Upper lobe of left lung (tissue), 6 donors: ENCODE measurements at places on chromosomes 1 and 21. TPM values are rescaled to one million over a fixed set of nuclear protein-coding genes. Genes with fewer than 3 reads are reported as not detected.
A peak's percentile ranks its signal among the peaks of the same experiment; 100 is the strongest.

DNA sequence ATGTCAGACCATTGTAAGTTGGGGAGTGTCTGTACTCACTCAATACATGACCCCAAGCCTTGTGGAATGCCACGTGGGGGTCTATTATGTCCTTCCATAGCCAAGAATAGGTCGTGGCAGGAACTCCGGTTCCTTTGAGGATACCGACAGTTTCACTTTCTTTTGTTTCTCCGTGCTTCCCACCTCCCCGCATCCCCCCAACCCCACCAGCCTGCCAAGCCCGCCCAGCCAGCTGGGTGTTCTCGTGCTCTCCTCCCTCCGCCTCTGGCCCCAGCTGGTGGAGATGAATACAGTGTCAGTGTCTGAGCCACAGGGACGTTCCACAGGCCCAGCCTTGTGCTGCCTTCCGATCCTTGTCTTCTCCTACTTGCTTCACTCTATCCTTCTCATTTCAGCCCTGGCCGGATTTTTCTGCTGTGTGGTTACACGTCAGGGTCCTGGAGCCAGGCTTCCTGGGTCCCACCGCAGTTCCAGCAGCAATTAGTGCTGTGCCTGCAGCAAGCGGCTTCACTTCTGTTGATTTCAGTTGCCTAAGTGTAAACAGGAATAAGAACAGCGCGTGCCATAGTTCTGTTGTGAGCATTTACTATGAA is 4.1 kb upstream of the AGTRAP start:
- peaks cover 60% of the 10 kb centered on the region for H3K4me1 ChIP-seq
- peak overlapping the region; percentile 41 for H3K4me3 ChIP-seq
- H3K36me3 ChIP-seq, result no peaks in the 10 kb centered on the region
- DNase-seq, result peak; percentile 82
- no peaks in the 10 kb centered on the region for H3K27me3 ChIP-seq

GRCh38 chr1:61337981-61338848 is 255.9 kb downstream of the NFIA start:
- no peaks in the 10 kb centered on the region for H3K36me3 ChIP-seq
- H3K4me3 ChIP-seq, result peak overlapping the region; percentile 25
- H3K27ac ChIP-seq, result peak overlapping the region; percentile 78
- H3K4me1 ChIP-seq, result peaks cover 20% of the 10 kb centered on the region
- no peaks in the 10 kb centered on the region for H3K27me3 ChIP-seq
- DNase-seq, result no peak

DNA sequence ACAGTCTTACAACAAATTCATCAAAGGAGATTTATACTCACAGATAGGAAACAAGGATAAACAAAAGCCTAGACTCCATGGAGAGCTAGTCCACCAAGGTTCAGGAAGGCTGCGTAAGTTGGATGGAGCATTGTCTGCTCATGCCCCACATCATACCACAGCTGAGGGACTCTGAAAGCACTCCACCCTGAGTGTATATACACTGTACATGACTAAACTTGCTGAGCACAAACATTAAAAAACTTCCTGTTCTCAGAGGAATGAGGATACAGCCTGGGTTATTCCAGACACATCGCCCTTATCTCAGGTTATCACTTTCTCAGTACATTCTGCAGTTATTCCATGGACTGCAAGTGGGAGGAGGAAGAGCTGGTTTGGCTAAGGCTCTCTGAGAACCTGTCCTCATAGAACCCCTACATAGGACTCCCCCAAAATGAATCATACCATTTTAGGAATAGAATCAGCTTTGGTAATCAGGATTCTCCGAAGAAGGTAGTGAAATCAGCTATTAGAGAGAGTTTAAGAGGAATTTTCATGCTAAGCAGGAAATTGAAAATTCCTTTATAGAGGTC is 58.0 kb upstream of the PRMT6 start:
- no peak overlapping the region for H3K4me3 ChIP-seq
- H3K36me3 ChIP-seq, result no peaks in the 10 kb centered on the region
- no peaks in the 10 kb centered on the region for H3K27me3 ChIP-seq
- H3K27ac ChIP-seq, result no peak overlapping the region

DNA sequence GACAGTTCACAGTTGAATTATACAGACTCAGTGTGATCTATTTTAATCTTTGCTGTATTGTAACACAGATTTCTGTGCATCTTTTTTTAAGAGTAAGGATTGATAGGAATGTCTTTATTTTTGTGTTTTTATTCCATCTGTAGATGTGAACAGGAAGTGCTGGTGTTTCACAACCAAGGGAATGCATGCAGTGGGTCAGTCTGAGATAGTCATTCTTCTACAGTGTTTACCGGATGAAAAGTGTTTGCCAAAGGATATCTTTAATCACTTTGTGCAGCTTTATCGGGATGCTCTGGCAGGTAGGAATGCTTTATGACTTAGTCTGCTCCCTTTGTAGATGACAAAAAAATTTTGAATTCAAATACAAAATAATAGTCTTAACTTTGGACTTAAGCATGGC is 84.5 kb downstream of the CC2D1B start:
- no peaks in the 10 kb centered on the region for H3K36me3 ChIP-seq
- H3K27ac ChIP-seq, result no peak overlapping the region
- H3K4me3 ChIP-seq, result no peak overlapping the region
- H3K27me3 ChIP-seq, result no peaks in the 10 kb centered on the region
- no peak for DNase-seq

GRCh38 chr1:238950784-238951183 is 435.6 kb upstream of the CHRM3 start:
- no peaks in the 10 kb centered on the region for H3K36me3 ChIP-seq
- no peaks in the 10 kb centered on the region for H3K4me1 ChIP-seq
- no peak overlapping the region for H3K4me3 ChIP-seq
- H3K27me3 ChIP-seq, result no peaks in the 10 kb centered on the region
- no peak for DNase-seq

DNA sequence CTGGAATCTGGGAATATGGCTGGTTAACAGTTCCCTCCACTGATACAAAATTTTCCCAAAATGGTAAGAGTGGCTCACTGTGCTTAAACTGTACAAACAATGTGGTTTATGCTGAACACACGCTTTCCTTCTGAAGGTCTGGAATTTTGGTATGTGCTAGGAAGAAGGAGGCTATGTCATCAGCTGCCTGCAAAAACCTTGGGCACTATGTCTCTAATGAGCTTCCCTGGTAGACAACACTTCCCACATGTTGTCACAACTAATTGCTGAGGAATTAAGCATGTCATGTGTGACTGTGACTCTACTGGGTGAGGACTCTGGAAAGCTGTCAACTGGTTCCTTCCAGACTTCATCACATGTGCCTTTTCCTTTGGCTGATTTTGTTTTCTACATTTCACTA is 29.2 kb downstream of the IPP start:
- no peak overlapping the region for H3K27ac ChIP-seq
- H3K4me1 ChIP-seq, result peaks cover 4% of the 10 kb centered on the region
- H3K4me3 ChIP-seq, result no peak overlapping the region
- no peaks in the 10 kb centered on the region for H3K27me3 ChIP-seq

DNA sequence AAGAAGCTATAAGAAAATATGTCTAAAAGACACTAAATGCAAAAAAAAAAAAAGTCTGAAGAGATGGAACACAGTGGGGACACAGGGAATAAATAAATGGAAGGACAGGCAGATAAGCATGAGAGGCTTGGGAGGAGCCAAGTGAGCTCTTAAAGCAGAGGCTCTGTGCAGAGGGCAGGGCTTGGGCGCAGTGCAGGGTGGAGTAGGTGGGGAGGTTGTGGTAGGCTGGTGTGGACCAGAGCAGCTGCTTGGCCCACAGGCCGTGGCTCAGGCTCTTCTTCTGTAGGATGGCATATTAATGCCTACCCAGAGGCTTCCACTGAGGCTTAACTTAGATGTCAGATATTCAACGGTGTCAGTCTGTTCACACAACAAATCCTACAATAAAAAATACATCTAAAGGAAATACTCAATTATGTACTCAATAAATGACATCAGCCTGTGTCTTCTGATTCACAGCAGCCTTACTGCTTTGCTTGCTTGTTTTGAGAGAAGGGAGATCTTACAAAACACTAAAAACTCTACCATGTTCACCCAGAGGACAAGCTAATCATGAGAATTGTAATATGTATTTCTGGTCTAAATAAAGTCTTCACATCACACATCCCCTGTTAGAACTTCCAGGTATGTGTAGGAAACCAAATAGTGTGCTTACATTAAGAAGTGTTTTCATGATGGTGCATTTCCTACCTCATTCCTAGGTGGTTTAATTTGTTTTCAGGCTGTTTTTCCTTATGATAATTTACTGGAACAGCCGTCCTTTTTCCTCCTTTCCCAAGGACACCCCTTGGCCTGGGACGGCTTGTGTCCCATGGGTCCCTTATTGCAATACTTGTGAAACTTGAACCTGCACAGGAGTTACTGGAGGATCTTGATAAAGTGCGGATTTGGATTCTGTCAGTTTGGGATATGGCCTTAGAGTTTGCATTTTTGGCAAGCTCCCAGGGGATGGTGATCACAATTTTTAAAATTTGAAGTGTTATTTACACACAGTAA is 24.9 kb downstream of the DIP2A start:
- DNase-seq, result no peak
- H3K27ac ChIP-seq, result no peak overlapping the region
- no peaks in the 10 kb centered on the region for H3K27me3 ChIP-seq
- H3K4me3 ChIP-seq, result no peak overlapping the region

- no peak overlapping the region for H3K27ac ChIP-seq
- H3K4me1 ChIP-seq, result peaks cover 11% of the 10 kb centered on the region
- no peak overlapping the region for H3K4me3 ChIP-seq
- DNase-seq, result no peak
- no peaks in the 10 kb centered on the region for H3K36me3 ChIP-seq
These were observed 2.2 kb downstream of the SHISA4 start for GRCh38 chr1:201890806-201891450.

GRCh38 chr1:919271-919872 is 4.4 kb upstream of the SAMD11 start:
- H3K36me3 ChIP-seq, result no peaks in the 10 kb centered on the region
- peak; percentile 83 for DNase-seq
- H3K4me1 ChIP-seq, result peaks cover 19% of the 10 kb centered on the region
- peaks cover 44% of the 10 kb centered on the region for H3K27me3 ChIP-seq
- H3K4me3 ChIP-seq, result no peak overlapping the region

GRCh38 chr1:163085904-163086268 is 16.7 kb downstream of the RGS4 start:
- no peaks in the 10 kb centered on the region for H3K4me1 ChIP-seq
- DNase-seq, result no peak
- H3K36me3 ChIP-seq, result no peaks in the 10 kb centered on the region
- no peaks in the 10 kb centered on the region for H3K27me3 ChIP-seq
- H3K27ac ChIP-seq, result no peak overlapping the region

DNA sequence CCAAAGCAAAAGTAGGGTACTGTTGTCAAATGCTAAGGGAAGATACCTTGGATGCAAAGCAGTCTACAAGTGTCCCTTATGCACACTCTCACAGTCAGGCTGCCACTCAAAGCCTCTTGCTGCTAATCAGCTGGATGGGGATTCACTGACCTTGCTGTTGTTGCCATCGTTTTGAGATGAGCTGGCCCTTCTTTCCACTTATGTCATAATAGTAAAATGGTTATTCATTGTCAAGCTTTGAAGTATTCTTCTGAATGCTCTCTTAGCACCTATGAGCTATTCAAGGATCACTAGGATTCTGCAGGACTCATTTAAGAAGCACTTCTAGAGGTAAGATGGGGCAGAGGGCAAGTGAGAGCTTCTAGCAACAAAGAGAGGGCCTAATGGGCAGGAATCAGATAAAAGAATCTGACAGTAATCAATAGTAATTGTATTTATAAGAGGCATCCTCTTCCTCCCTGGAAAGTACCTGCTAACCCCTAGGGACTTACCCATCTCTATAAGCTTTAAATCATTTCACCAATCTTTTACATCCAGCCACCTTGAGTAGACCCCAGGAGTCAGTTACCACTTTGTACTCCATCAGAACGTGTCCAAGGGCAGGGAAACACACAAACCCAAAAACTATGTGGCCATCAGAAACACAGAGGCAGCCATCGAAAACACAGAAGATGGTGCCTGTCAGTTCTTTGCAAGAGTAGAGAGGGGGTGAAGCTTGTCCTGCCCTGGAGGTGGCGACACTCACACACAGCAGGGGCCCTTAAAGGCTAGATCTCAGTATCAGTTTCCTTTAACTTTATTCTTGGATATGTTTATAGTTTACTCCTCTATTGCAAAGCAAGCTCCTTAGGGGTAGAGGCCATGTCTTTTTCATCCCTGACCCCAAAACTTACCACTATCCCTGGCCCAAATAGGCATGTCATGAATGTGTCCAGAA is 103.7 kb upstream of the NFIA start:
- no peak for DNase-seq
- no peaks in the 10 kb centered on the region for H3K36me3 ChIP-seq
- H3K4me3 ChIP-seq, result no peak overlapping the region
- H3K27me3 ChIP-seq, result no peaks in the 10 kb centered on the region

DNA sequence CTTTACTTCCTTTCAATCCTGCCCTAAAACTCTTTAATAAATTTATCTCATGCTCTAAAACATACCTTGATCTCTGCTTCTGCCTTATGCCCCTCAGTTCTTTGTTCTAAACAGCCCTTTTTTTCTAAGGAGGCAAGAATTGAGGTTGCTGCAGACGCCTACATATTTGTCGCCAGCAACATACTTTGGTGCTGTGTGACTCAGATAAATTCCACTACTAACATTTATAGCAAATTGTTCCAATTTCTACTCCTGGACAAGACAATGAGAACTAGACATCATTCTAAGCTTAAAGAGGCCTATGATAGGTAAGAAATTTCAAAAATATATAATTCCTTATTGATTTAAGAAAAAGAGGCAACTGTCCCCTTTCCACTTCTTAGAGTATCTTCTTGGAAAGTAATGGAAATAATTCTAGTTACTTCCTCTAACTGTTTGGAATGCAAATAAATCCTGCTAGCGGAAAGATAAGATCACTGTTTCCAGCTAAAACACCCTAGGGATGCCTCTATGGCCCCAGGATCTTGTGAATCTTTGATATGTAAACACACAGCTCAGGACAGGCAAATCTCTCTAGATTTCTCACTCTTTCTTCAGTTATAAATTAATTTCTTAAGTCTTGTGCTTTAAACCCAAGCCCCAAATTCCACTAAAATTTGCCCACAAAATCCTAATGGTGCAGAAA is 869.1 kb downstream of the KCNT2 start:
- no peak overlapping the region for H3K27ac ChIP-seq
- no peak overlapping the region for H3K4me3 ChIP-seq
- DNase-seq, result no peak
- H3K36me3 ChIP-seq, result no peaks in the 10 kb centered on the region

GRCh38 chr1:47409311-47410067 is 6.6 kb upstream of the FOXE3 start:
- no peaks in the 10 kb centered on the region for H3K36me3 ChIP-seq
- H3K4me3 ChIP-seq, result no peak overlapping the region
- H3K4me1 ChIP-seq, result no peaks in the 10 kb centered on the region
- H3K27me3 ChIP-seq, result no peaks in the 10 kb centered on the region

Gene PRKCZ
- total RNA-seq, result 139 TPM

Gene FCRL2
- 0.46 TPM for total RNA-seq

Gene MIER1
- 56.4 TPM for total RNA-seq

Gene OR2M3
- not detected for total RNA-seq

Gene OR2T35
- not detected for total RNA-seq

Gene CNR2
- total RNA-seq, result 0.59 TPM

Gene MARCKSL1
- 1.0 TPM for total RNA-seq
